ENCODE measurements at places on chromosomes 5 and 9.

DNA sequence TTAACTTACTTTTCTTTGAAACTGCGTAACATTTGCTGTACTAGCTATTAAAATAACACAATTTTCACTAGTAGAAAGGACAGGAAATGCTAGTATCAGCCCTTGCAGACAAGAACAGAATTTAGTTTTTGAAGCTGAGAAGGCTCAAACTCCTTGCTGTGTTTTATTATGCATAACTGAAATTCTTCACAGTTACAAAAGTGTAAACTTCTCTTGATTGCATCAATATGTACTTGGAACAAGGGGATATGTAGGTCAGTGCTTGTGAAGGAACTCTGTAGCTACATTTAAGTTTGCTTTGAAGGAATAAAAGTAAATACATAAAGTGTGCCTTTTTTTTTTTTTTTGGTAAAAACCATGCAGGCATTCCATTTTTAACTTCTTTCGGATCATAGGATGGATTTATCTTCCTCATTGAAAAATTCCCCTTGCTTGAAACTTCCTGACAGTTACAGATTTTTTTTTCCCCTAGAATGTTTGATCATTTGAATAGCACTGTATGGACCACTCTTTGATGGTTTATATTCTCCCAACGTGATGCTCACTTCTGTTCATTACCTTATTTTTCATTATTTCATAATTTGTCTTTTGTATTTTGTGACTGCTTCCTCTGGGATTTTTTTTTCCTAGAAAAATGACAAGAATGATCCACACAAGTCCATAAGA is 94.9 kb upstream of the DAB2 start:
- peak; percentile 80 for DNase-seq

DNA sequence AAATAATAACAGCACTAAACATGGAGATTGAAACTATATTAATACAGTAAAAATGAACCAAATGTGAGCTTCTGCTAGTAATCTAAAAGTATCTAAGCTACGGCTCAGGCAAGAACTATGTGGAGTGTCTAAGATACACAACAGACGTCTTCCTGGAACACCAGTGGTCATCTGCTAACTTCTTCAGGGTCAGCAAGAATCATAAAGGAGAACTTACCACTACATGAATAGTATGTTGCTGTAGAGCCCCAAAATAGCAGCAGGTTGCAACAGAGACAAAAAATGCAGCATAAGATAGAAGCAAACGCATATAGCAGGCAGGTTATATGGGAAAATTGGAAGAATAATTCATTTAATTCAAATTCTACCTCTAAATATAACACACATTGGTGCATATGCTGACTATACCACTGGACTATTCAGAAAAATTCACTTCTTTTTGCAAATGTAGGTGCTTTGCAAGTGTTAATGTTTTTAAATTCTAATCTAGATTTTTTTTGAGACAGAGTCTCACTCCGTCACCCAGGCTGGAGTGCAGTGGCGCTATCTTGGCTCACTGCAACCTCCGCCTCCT is 27.1 kb downstream of the DCTN4 start:
- DNase-seq: no peak

DNA sequence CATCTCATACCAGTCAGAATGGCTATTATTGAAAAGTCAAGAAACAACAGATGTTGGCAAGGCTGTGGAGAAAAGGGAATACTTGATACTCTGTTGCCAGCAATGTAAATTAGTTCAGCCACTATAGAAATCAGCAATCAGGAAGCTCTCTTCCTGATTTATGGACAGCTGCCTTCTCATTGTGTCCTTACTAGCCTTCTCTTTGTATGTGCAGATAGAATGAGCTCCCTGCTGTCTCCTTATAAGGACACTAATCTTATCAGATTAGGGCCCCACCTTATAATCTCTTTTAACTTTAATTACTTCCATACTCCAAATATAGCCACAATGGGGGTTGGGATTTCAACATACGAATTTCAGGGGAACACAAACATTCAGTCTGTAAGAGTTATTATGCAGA is 38.0 kb downstream of the KCNV2 start:
- DNase-seq: no peak

DNA sequence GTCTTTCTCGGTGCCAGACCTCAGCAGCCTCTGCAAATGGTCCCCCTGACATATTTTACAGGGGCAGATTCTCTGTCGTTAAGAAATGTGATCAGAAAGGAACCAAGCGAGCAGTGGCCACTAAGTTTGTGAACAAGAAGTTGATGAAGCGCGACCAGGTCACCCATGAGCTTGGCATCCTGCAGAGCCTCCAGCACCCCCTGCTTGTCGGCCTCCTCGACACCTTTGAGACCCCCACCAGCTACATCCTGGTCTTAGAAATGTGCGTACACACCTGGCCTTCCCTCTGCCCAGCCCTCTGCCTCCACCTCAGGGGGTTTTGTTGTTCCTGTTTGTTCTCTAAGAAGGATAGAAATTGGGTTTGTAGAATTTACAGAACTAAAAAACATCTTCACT is 77.3 kb upstream of the OTULINL start:
- DNase-seq: no peak

GRCh38 chr9:137299203-137299565 is 2.9 kb downstream of the NRARP start:
- no peak for DNase-seq

GRCh38 chr9:137590123-137590468 is 216 bp downstream of the ZMYND19 start:
- DNase-seq: no peak

GRCh38 chr5:135526924-135527323 is 8.8 kb downstream of the NEUROG1 start:
- DNase-seq: no peak

- peak; percentile 90 for DNase-seq
Measured at GRCh38 chr5:76818844-76819831, at the start of gene F2RL1. TSS of gene F2RL1 (plus strand) at chr5:76819030. CDS start at chr5:76819183, 153 bp downstream.

GRCh38 chr9:70260007-70260443 is 1.2 kb downstream of the SMC5 start:
- no peak for DNase-seq

- no peak for DNase-seq
Measured at GRCh38 chr5:158727136-158727535, 372.6 kb downstream of the EBF1 start.

GRCh38 chr9:4510546-4511322 is 20.5 kb downstream of the SLC1A1 start:
- DNase-seq: no peak

DNA sequence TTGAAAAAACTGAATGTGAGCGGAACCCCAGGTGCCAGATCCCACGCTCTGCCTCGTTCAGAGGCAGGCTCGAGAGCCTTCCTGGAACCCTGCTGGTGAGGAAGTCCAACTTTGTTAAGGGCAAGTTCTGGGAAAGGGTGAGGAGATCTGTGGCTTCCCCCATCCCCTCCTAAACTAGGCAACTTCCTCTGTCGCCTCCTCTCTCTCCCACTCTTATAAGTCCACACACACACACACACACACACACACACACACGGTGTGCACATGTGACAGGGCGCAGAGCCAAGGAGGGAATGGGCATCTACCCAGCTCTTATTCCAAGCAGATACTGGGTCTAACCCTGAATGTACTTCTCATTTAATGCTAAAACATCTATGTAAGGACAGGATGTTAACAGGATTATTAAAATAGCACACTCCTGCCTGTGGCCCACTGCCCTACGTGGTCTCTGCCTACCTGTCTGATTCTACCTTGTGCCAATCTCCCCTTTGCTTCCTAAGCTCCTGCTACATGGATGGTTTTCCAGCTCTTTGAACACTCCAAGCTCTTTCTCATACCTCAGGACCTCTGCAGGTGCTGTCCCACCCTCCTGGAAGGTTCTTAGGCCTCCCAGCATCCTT is 72.4 kb upstream of the FBXW11 start:
- no peak for DNase-seq

DNA sequence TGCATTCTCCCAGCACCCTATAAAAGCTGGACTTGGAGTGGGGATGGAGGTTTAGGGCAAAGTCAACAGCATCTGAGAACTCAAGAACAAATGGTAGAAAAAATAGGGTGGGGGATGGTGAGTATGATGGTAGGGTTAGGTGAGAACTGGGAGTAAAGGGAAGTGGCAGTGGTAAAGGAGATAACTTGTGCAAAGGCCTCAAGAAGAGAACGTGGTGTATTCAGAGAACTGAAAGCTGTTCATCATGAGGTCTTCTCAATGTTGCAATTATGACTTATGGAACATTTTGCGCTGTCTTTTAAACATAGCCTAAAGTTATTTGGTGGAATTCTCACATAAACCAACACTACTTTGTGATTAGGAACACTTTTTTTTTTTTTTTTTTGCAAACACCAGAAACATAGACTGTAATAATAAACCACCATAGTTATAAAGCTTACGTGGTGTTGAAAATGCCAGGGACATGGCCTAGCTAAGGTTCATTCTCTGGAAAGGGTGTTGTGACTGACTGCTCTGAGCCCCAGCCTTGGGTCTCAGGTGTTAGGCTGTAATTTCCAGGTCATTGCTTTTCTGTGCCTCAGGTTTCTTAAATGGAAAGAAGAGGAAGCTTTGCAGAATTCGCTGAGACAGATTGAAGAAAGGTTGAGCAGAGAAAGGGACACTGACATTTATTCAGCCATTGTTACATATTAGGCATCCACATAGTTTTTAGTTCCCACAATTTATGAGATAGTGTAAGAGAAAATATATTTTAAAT is 19.2 kb upstream of the TXNDC8 start:
- no peak for DNase-seq

DNA sequence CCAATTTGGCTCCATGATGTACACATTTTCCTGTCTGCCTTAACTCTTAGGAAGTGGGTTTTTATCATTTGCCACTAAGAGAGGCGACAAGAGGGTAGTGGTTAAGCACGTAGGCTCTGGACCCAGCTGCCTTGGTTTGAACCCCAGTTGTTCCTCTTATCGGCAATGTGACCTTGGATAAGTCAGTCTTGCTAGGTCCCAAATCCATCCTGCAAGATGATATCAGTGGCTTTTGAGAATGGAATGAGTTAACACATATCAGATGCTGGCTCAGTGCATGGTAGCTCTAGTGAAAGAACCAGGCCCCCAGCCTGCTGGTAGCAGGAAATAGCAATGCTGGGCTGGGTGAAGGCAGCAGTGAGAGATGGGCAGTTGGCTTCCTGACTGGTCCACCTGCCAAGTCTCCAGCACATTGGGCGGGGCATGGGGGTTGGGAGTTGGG is 72.5 kb downstream of the STK10 start:
- DNase-seq: no peak

- DNase-seq: no peak
Measured at GRCh38 chr9:134843740-134844139, 36.9 kb upstream of the FCN2 start.

- peak; percentile 1 for DNase-seq
Measured at GRCh38 chr5:126300293-126300692, 122.9 kb upstream of the GRAMD2B start.

- DNase-seq: no peak
Measured at GRCh38 chr5:68332080-68332451, 116.5 kb downstream of the PIK3R1 start.

DNA sequence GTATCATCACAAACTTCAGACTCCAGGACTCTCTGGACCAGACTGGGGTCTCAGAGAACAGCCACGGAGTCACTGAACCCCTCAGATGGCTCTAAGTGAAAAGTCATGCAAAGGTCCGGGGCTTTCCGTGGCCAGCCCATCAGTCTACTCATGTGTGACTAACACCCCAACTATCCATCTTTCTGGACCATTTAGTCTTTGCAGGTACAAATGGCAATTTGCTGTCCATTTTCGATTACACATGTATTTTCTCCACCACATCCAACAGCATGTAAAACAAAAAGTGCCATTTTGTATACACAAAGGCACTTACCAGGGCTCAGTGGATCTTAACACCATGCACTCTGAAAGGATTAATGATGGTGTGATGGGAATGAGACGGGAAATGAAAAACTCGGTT is 387.7 kb downstream of the BNC2 start:
- no peak for DNase-seq

DNA sequence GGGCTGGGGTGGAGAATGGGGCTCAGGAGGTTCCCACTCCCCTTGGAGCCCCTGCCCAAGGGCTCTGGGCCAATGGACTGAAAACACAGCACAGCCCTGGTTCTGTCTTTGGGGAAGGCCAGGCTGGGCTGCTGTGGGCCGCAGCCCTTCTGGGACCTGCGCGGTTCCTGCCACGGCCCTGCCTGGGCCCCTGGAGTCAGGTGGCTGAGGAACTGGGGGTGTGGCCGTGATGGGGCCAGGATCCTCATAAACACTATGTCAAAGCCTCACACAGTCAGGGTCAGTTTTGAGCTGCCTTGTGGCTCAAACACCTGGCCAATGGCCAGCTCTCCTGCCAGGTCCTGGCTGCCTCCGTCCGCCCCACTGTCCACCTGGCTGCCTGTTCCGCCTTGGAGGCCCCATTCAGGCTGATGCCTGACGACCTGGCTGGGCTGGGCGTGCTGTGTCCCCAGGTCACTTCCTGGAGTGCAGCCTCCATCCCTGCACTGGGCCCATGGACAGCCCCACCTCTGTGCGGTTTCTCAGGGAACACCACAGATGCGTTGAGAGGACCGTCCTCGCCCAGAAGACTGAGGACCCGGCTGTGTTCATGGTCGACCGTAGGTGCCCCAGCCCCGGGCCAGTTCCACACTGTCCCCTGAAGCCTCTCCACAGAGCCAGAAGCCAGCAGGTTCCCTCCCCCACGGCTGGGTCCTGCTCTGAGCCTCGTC is 27.5 kb downstream of the PAEP start:
- DNase-seq: no peak

DNA sequence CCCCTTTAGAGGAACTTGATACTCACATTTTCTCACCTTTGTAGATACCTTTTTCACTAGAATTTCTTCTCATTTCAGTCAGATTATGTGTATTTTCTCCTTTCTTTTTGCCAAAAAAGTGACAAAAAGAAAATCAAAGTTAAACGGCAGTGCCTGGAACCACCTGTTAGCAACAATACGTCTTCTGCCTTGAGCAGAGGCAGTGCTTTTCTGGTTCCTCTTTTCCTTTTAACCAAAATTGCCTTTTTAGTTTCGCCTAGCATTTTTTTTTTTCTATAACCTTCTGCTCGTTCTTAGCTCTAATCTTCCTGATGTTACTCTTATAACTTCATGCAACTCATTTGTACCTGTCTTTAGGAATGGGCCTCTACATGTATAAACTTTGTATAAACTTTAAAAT is 26.1 kb downstream of the SMIM32 start:
- no peak for DNase-seq

- peak; percentile 50 for DNase-seq
Measured at GRCh38 chr5:153523211-153523610, 32.7 kb downstream of the GRIA1 start.
